ENCODE measurements at places on chromosomes 7 and 10.

DNA sequence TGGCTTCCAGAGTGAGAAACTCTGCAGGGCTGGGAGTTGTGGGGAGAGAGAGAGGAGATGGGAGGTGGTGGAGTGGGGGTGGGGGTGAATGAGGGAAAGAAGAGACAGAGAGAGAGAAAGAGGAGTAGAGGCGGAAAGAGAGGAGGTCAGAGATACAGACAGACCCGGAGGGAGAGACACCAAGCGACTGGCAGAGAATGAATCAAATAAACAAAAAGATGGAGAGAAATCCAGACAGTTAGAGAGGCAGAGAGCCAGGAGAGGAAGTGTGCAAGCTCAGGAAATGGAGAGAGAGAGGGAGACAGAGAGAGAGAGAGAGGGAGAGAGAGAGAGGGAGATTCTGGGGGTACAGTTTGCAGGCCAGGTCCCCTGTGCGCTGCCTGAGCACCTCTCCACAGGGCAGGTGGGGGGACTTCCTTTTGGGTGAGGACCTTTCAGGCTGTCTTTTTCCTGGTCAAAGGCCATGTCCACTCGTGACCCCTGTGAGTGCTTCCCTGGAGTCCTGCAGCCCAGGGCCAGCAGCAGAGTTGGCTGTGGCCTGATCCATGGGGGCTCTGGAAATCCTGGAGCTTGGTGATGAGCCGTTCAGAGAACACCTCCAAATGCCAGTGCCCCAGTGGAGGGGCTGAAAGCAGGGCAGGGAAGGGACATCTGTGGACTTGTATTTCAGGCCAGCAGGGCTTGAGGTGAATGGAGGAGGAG lies 25.0 kb upstream of the PCBD1 start:
- no peak for DNase-seq

- no peak for DNase-seq
Measured at GRCh38 chr7:83101530-83101929, 61.2 kb downstream of the PCLO start.

- DNase-seq: no peak
Measured at GRCh38 chr7:39898867-39899266, 51.2 kb upstream of the CDK13 start.

GRCh38 chr7:78620920-78621319 lies 822.3 kb downstream of the PHTF2 start:
- no peak for DNase-seq

GRCh38 chr10:107749235-107749634 lies 584.7 kb upstream of the SORCS1 start:
- no peak for DNase-seq

DNA sequence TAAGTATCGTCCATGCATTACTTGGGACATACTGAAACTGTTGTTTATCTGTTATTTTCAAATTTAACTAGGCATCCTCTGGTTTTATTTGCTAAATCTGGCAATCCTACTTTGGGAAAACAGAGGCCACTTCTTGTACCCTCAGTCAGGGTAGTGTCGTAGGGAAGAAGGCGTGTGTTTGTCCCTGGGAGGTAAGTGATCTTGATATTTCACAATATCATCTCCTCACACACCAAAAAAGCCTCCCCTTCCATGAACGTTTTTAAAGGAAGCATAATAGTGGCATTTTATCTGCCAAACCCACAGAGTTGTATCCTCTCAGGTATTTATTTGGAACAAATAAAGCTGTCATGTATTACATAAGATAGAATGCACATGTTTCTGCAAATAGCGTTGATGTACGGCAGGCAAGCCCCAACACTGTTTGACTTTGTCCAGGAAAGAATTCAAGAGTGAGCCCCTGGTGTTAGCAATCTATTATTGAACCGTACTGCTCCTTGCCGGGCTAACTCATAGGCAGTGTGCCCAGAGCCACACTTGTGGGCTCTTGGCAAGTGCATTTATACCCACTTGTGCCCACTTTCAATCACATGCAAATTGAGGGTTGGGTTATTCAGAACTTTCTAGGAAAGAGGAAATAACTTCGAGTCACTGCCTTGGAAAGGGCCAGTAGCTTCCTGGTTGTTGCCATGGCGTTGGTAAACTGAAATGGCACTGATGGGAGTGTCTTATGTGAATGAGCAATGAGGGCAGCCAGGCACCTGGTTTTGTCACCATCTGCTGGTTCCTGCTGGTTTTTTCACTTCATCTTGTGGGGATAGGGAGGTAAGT lies 266.0 kb downstream of the USP6NL start:
- no peak for DNase-seq

DNA sequence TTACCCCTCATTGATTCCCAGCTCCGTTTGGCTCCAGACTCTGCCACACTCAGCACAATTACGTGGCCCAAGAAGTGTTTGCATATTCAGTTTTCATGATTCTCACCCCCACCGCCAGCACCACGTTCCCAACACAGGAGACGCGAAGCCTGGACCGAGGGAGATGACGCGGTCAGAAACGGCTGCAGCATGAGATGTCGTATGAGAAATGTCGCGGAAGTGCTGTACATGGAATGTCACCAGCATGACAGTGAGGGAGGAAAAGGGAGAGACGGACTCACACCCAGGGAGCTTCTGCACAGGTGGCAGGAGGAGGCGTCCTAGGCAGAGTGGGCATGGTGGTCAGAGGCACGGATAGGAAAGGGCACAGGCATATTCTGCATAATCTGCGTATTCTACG lies 188.3 kb downstream of the WDR37 start:
- DNase-seq: no peak

DNA sequence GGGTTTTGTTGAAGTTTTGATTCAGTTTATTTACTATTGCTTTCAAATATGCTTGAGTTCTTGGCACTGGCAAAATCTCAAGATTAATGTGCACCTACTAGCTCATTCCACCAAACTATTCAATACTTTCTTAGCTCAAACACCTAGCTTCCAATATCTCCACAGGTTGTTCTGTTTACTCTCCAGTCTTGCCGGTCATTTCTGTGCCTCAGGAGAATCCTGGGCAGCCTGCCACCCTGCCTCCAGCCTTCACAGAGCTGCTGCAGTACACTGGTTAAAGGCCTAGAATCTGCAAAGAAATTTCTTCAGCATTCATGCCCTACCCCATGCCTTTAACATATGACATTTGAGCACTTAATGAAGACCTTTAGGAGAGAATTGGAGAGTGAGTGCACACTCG lies 4.0 kb upstream of the TMEM106B start:
- DNase-seq: no peak

DNA sequence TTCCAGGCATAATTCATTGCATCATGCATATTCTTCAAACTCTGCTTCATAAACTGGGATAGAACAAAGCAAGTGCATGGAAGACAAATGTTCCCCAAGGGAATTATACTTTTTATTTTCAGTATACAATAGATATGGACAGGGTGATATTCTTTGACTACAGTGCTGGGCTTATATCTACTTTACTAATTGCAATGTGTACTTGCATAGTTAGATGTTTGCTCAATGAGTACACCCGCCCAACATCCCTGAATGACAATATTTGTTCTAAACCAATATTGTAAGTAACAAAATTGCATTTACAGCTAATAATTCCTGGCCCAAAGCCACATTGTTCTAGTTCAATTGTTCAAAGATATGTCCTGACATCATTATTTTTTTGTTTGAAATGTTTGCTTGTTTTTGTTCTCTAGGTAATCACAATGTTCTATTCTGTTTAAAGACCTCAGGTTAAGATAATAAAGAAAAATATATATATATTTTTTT lies 171.4 kb downstream of the PTN start:
- DNase-seq: no peak

DNA sequence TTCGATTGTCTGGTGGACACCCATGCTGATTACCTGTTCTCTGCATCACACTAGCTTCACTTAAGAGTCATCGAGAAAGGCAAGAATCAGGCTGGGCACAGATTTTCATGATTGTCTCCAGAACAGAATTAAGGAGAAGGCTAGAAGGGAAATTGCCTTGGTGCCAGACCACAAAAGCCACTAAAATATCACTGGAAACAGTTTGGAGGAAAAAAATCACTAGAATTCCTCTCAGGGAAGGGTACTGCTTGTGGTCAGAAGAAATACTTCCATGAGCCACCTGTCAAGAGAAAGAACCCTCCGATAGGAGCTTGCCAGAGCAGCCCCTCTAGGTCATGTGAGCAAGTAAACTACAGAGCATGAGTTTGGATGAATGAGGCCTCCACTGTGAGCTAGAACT lies 269.3 kb upstream of the TEX47 start:
- no peak for DNase-seq

GRCh38 chr10:98293550-98294269 lies 25.7 kb upstream of the LOXL4 start:
- DNase-seq: no peak

DNA sequence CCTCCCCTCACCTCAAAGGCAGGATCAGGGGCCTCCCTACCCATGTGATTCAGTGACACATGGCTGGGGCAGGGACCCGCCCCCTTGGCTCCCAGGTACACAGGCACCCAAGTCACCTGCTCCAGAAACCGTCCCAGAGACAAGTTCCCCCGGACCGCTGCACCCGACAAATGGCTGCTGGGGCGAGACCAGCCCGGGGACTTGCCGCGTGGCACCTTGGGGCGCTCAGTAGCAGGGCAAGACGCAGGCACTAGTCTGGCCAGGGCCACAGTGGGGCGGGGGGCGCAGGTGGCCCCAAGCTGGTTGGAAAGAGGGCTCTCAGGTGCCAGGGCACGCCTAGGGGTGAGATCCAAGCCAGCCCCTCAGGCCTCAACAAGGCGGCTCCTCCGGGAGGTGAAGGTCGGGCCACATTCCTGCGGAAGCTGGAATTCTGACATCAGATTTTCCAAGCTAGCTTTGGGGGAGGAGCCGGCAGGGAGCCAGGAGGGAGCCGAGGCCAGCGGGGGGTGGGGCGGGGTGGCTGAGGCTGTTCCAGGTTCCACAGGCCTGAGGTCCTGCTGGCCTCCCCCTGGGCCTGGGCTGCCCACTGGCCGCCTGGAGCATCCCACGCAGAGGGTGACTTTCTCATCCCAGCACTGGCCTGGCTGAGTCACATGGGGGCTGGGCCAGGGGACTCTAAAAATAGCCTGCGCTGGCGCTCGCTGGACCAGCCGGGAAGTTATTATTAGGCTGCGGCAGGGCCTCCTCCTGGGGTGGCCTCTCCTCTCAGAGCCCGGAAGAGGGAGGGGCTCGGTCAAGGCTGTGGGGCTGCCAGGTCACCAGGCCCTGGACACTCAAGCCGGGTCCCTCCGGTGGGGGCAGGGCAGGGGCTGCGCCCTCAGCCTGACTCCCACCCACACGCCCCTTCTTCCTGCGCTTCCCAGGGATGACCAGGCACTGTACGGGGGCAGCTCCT lies 20.5 kb upstream of the INPP5A start:
- DNase-seq: no peak

DNA sequence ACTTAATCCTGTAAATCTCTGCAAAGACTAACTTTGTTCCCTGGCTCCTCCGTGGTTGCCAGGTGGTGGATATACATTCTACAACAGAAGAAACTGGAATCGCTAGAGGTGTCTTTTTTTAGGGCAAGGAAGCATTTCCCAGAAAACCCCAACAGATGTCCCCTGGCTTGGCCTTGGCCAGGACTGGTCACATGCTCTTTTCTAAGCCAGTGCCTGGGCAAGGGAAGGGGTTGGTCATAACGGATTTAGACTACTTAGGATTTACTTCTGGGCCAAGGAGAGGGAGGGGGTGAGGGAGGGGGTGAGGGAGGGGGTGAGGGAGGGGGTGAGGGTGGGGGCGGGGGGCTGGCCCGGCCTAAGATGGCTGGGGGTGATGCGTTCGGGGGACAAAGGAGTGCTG lies 105.7 kb downstream of the SNX10 start:
- DNase-seq: no peak

DNA sequence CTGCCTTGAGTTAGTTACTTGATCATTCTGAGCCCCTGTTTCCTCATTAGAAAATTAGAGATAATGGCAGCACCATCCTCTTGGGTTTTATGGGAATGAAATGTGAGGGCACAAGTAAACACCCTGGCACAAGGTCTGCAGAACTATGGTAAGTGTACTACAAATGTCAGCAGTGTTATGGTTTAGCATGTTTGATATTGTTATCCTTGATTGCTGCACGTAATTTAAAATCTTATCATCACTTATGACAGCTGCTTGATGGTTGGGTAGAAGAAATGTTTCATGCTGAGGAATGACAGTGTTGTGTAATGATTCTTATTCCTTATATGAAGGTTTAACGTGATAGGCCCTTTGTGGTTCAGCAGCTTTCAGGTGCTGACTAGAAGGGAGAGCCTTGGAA lies 134.3 kb downstream of the KAT6B start:
- no peak for DNase-seq

- no peak for DNase-seq
Measured at GRCh38 chr7:7190142-7190541, 7.8 kb downstream of the C1GALT1 start.
